ENCODE measurements at places on chromosomes 6 and 20.

GRCh38 chr6:2502096-2502997 lies 248.4 kb downstream of the MYLK4 start:
- no peak for DNase-seq

DNA sequence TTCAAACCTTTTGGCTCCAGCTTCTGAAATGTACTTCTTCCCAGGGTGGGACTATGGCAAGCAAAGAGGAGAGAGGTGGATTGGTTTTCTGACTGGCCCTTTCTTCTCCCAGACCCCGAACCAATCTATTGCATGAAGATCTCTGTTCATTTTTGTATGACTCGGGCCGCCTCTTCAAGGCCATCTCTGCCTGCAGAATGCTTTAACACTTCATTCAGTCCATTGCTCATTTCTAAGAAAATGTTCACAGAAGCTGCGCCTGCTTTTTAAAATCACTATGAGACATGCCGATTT lies 1.6 kb downstream of the VGLL2 start:
- DNase-seq: no peak

DNA sequence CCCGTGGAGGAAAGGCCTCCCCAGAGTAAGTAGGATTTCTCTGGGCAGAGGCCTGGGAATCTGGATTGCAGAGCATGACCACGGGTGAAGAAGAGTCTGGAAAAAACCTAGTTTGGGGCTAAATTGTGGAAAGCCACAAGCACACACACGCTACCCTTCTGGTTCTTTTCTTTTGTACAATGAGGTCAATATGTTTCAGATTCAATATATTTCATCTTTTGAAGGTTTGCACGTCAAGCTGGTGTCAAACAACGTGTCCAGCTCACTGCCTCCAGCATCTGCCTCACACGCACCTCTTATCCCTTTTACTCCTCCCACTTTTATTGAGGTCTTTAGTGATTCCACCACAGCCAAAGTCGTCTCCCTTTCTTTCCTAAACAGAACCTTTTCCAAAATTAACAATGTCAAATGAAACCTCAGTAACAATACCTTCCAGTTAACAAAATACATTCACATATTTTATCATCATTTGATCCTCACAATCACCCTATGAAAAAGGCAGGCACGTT lies 773 bp upstream of the EPB41L2 start:
- no peak for DNase-seq

DNA sequence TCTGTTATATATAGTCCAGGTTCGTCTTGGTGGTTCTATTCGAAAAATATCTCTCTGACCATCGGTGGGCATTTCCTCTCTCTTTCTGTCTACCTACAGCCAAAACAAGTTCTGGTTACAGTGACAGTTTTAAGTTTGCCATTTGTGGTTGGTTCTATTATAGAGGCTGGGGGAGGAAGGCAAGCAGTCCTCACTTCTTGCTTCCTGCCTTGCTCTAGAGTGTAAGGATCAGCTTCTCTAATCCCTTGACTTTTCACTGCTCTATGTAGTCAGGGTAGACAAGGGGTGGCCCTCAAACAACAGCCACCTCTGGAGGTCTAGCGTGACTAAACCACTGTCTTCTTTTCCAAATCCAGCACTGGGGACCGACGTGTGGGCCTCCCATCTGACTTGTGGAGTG lies 16.1 kb downstream of the E2F3 start:
- DNase-seq: no peak

DNA sequence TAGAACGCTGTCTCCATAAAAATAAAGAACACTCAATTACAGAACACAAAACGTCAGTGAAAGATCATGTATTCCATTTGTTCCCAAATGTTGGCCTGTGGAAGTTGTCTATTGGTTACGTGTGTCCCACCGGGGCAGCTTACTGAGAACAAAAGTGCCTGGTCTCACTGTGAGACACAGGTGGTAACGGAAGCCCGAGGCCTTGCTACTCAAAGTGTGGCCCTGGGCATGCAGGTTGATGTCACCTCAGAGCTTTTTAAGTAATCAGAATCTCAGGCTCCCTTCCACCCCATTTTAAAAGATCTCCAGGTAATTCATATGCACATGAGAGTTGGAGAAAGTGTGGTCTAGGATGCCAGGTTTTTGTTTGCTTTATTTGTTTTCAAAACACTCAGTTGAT lies 422.5 kb upstream of the OPRM1 start:
- no peak for DNase-seq

Data from anterior cingulate cortex (tissue), 58 donors.